NCI-H345 (cell line): ENCODE measurements at places on chromosomes 11 and 22.
A peak's percentile ranks its signal among the peaks of the same experiment; 100 is the strongest.

DNA sequence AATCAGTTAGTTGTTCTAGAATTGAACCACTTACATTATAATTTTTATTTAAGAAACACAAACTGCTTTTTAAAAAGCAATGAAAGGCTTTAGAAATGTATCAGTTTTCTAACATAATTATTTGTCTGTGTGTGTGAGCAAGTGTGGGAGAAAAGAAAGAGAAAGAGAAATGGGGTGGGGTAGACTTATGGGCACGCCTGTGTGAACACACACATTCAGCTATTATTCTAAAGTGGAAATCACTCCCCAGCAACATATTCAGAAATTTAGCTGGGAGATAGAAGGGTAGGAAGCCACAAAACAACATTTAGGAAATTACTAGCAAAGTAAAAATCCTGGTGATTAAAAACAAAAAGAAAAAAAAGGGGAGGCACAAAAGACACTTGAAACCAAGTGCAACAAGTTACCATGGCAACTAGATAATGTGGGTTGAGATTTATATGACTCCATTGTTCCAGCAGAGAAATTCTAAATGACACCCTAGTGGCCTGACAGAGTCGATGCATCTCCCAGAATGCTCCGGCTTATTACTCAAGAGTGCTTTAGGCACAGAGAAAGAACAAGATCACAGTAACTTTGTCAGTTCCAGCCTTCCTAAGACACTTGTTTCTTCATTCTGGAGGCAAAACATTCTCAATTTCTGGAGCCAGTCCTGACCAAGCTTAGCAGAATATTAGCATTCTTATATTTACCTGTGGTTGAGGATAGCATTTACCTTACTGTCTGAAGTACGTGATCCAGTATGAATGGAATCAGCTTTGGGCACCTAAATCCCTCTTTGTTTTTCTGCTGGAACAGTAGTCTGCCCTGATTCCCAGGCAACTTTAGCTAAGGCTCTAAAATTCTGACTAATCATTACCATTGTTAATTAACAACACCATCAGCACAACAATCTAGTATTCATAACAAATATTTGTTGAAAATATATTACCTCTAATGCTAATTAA is 444.4 kb downstream of the DLG2 start:
- DNase-seq: peak; percentile 20

GRCh38 chr11:107176148-107177105 is 158.2 kb upstream of the GUCY1A2 start:
- DNase-seq: no peak

DNA sequence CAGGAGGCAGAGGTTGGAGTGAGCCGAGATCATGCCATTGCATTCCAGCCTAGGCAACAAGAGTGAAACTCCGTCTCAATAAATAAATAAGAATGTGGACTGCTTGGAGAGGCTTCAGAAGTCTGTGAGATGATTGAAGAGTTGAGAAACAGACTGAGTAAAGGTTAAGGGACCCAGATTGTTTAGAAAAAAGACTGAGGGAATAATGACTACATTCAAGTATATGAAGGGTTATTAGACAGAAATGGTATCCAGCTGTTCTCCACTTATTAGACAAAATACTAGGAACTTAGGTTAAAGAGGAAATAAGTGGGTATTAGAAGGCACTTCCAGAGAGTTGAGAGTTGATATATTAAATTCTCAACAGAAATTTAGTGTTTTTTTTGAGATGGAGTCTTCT is 10.5 kb upstream of the YAP1 start:
- DNase-seq: no peak

- no peak for DNase-seq
Observed at GRCh38 chr11:120715239-120715638, 203.7 kb downstream of the GRIK4 start.

GRCh38 chr11:35619855-35620640 is 1.8 kb downstream of the FJX1 start:
- DNase-seq: peak; percentile 31

DNA sequence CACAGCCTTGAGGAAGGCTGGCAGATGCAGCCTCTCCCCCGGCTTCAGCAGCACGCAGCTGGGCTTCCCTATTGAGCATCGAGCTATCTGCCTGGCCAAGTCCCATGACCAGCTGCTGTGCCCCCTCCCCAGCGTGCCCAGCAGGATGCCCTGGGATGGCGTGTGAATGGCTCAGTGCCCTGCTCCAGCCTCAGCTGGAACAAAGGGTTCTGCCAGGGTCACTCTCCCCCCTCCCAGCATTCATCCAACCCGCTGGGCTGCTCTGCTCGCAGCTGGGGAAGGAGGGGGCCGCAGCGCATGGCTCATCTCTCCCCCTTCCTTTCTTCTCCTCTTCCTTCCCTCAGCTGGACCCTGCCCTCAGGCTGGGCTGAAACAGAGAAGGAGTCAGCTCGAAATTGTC is 14.5 kb downstream of the LRP4 start:
- peak; percentile 83 for DNase-seq

DNA sequence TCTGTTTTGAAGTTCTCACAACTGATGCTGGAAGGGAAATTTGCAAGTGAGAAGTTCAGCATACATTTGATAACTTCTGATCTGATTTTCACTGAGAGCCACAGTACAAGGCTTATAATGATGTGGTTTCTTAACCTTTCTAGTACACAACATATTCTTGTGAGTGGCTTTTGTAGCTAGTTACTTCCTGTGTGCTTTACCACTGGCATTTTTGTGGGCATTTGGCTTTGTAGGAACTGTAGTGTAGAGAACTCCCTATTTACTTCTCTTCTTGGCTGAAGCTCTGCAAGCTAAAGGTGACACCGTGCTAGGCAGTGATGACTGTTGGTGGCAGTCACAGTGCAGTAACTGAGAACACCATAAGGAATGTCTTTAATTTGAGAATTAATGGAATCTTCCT is 14.9 kb downstream of the USP47 start:
- DNase-seq: no peak

DNA sequence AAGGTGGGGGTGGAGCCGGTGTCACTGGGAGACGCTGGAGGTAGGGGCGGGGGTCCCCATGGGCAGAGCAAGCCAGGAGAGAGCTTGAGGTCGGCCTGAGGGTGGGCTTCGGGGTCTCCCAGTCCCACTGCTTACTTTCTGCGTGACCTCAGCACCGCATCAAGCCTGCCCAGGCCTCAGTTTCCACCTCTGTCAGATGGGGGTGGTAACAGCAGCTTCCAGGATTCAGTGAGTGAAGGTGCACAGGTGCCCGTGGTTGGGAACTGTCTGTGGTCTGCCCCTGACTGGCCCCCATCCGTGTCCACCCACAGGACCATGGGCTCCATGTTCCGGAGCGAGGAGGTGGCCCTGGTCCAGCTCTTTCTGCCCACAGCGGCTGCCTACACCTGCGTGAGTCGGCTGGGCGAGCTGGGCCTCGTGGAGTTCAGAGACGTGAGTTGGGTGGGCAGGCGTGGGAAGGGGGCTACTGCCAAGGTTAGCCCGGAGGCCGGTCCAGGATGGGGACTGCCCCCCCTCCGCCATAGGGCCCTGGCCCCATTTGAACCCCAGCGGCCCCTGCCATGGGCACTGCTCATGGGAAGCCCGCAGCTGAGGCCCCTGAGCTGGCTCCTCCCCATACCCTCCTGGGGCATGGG is 2.2 kb downstream of the TCIRG1 start:
- no peak for DNase-seq

GRCh38 chr11:12232817-12233601 is 122.6 kb downstream of the MICAL2 start:
- DNase-seq: no peak

DNA sequence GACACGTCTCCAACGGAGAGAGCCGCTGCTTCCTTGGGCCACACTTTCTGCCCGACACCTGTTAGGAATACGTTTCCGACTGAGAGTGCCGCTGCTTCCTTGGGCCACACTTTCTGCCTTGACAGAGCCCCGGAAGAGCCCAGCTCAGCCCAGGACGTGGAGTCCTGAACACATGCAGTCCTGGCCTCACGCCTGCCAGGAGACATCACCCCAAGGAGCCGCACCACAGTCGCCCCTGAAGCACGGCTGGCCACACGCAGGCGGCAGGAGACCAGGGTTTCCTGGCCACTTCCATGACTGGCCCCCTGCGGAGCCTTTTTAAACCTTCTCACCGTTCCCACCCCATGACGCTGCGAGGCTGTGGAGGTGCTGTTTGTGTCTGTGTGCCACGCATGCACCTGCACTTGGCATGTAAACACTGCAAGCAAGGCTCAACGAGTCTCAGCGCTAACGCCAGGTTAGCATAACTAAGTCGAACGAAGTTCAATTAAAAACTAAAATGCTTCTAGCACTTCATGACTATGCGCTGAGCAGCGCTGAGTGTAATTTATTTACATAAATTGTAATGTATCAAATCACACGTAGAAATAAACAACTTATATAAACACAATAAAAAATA is 8.8 kb downstream of the TOLLIP start:
- peak; percentile 74 for DNase-seq

GRCh38 chr11:13135385-13136271 is 126.5 kb downstream of the RASSF10 start:
- peak; percentile 45 for DNase-seq

- peak; percentile 20 for DNase-seq
Observed at GRCh38 chr11:64916040-64916774, 802 bp downstream of the ATG2A start.

- DNase-seq: no peak
Observed at GRCh38 chr22:47020166-47020565, 257.7 kb downstream of the TBC1D22A start.

DNA sequence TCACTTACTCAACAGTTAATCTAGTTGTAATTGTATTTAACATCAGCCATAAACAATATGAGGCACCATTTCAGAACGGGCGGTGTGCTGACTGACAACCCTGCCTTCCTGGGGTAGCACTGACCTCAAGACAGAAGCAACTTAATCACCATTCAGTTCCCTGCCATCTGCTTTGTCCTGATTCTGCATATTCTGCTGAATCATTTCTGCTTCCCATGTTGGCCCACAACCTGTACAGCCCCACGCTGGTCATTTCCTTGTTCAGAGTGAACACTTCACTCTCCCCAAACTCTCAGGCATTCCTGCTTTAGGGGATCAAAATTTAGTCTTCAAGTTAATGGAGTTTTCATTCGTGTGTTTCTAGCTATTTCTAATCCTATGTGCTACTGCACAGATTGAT is 132.3 kb upstream of the ZBED5 start:
- DNase-seq: no peak

DNA sequence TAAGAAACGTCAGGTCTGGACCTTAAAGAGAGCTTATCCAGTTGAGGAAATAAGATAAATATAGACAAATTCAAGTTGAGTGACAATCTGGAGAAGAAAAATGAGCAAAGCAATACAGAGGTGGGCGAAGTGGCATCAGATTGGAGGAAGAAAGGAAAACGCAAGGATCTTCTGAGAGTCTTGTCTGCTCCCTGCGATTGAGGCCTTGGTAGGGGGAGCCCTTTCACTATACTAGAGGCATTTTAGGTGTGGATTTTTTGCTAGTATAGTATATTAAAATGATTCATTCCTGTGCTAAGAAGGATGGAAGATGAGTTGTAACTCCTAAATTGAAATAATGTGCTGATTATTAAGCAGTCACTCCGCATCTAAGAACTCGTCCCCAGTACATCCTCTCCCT is 8.1 kb downstream of the NUP50 start:
- no peak for DNase-seq

DNA sequence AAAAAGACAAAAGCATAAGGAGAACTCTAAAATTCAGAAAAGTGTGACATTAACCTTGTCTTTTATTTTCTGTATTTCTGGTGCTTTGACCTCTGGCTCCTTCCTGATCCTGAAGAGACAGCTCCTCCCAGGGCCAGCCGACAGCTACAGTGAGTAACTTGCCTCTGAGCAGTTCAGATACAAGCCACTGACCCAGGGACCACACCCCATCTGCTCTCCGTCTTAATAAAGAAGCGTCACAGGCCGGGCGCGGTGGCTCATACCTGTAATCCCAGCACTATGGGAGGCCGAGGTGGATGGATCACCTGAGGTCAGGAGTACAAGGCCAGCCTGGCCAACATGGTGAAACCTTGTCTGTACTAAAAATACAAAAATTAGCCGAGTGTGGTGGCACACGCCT is 6.5 kb downstream of the MLC1 start:
- no peak for DNase-seq

- no peak for DNase-seq
Observed at GRCh38 chr11:58391879-58392278, 14.8 kb downstream of the OR5B3 start.
